GM18507 (cell line): ENCODE measurements at places on chromosomes 13 and 19.

- DNase-seq = no peak
Observed at GRCh38 chr19:38721979-38722773, 22.1 kb downstream of the CAPN12 start.

GRCh38 chr13:94261163-94261562 lies 218.3 kb downstream of the DCT start:
- no peak for DNase-seq

GRCh38 chr13:54597540-54598088 lies 1569.0 kb downstream of the OLFM4 start:
- no peak for DNase-seq

DNA sequence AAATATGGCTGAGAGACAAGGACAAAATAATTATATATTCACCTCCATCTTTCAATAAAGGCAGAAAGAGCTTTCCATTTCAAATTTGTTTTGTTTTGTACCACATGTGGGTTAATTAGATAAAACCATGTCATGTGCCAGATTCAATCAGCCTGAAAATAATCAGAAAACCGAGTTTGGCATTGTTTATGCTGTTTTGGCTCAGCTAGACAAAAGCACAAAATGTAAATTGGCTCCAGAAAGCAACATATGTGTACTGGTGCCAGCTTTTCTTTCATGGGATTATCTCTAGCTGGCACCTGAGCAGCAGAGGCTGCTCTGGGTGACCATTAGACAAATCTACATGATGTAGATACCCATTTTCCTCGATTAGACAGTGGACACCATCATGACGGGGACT lies 9.2 kb upstream of the DNAJC15 start:
- no peak for DNase-seq

DNA sequence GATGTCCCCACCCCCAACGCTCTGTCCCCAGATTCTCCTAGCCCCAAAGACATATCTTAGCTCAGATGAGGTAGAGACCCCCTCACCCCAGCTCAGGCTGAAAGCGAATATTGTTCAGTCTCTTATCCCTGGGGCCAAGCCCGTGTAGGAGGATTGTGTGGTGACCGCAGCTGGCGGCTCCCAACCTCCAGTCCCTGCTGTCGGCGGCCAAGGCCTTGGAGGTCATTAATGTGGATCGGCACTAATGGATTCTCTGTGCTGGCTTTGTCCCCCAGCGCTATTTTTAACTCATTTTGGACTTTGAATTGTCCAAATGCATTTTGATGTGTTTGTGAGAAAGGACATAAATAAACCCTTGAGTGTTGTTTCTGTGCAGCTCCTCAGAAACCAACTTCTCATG lies 124.2 kb downstream of the UQCRFS1 start:
- DNase-seq = no peak
